Cortex of kidney (tissue), 1 donor: ENCODE measurements at places on chromosomes 11 and 22.

- no peak for DNase-seq
Measured at GRCh38 chr11:60634126-60634525, 65.3 kb upstream of the MS4A8 start.

GRCh38 chr11:120186456-120186773 is 24.4 kb upstream of the OAF start:
- DNase-seq, result no peak

GRCh38 chr11:128714881-128715280 is 21.0 kb downstream of the FLI1 start:
- DNase-seq, result no peak

DNA sequence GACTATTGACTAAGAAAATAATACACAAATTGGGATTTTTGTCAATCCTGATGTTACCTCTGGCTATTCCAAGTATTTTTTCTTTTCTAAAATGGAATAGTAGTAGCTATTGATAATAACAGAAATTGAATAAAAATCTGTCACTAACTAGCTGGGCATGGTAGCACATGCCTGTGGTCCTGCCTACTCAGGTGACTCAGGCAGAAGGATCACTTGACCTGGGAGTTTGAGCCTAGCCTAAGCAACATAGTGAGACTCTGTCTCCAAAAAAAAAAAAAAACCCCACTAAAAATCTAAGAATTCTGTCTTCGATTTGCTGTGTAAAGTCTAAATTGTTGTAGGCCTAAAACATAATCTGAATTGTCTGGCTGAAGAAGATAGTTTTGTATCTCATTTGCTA is 42.2 kb downstream of the FAM118A start:
- no peak for DNase-seq
